ENCODE measurements at places on chromosomes 2 and 18.

GRCh38 chr18:35089891-35090550, 48.8 kb downstream of the MAPRE2 start:
- no peak for DNase-seq

- no peak for DNase-seq
These were observed 110.6 kb upstream of the FHL2 start for GRCh38 chr2:105509269-105510086.

- DNase-seq = no peak
These were observed 1094.8 kb upstream of the PIK3C3 start for GRCh38 chr18:40860189-40860588.

- DNase-seq = no peak
These were observed 60.7 kb downstream of the TET3 start for GRCh38 chr2:74045454-74045853.

- no peak for DNase-seq
These were observed 34.1 kb upstream of the FAM110C start for GRCh38 chr2:80378-80777.

DNA sequence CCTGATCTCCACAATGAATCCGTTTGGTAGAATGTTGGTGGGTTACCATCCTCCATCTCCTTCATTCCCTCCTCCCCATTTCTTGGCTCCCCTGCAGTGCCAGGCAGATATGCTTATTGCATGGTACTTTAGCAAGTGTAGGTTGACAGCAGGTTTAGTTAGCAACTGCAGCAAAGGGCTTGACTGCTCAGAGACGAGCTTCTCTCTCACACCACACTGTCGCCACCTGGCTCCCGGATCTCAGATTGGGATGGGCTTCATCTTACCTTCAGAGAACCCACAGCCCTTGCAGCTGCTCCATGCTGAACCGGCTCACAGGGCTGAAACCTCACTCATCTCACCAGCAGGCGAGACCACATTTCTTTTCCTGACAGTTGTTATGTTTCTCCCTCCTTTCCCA, 88.8 kb downstream of the VWA3B start:
- DNase-seq = no peak

GRCh38 chr18:39991696-39992265, 1963.3 kb upstream of the PIK3C3 start:
- DNase-seq = no peak

GRCh38 chr2:6833300-6833604, 32.5 kb downstream of the CMPK2 start:
- DNase-seq = no peak

GRCh38 chr2:149797030-149797429, 209.5 kb upstream of the MMADHC start:
- DNase-seq = no peak

- DNase-seq = no peak
These were observed 57.8 kb downstream of the ADD2 start for GRCh38 chr2:70710038-70710690.

DNA sequence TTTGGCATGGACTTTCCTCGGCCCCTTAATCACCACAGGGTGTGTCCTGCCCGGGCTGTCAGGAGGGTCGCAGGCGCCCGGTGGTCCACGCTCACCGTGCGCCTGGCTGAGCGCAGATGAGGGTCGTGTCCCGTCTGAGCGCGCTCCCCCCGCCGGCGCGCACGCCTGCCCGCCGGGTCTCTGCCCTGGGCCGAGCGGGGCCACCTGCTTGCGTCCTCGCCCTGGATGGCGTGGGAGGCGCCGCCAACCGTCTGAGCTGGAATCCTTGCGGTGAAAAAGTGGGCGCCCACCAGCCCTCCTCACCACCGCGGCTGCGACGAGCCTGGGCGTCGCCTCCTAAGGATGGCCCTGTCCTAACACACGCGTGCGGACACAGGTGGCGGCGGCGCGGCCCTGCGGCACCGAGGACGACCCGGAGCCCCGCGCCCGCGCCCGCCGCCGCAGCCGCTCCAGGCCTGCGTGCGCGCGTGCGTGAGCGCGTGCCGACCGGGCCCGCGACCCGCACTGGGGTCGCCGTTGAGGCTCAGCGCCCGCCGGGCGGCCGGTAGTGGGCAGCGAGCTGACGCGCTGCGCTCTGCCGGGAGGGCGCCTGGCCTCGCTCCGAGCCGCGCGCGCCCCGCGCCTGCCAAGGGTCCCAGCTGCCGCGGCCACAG, 126.6 kb downstream of the ARHGEF4 start:
- no peak for DNase-seq

DNA sequence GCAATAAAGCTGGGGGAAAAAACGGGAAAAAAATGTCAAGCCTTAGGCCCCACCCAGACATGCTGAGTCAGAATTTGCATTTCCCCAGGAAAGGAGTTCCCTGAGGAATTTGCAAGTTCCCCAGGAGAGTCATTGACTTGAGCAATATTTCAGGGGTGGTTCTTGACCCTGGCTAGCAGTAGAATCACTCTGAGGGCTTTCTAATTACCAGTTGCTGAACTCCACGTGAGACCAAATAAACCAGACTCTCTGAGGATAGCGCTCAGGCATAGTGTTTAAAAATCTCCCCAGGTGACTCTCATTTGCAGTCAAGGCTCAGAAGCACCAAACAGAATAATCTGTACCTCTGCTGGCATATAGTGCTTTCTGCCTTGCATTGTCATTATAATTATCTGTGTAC, 48.7 kb downstream of the C1QL2 start:
- no peak for DNase-seq

GRCh38 chr18:63199743-63200241, 119.8 kb downstream of the BCL2 start:
- no peak for DNase-seq

GRCh38 chr2:74602586-74603281, 45.4 kb downstream of the M1AP start:
- no peak for DNase-seq

All from hippocampal formation (tissue), 2 donors.